ENCODE measurements at places on chromosomes 1 and 21.

GRCh38 chr1:81209461-81209860 is 591.3 kb upstream of the ADGRL2 start:
- DNase-seq: no peak

DNA sequence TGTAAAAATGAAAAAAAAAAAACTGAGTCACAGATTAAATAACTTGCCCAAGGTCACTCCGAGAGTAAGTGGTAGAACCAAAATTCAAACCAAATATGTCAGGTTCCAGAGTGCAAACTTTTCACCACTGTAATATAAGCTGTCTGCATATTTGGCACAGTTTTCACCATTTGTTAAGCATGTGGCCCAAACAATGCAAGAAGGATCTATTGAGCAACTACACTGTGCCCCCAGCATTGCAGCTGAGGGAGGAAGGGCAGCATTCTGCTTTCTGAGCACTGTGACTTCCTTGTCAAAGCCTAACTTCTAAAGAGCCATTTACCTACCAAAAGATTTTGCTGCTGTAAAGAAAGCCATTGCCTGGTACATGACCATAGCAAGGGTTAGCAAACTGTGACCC is 133.4 kb downstream of the SYT2 start:
- no peak for DNase-seq

DNA sequence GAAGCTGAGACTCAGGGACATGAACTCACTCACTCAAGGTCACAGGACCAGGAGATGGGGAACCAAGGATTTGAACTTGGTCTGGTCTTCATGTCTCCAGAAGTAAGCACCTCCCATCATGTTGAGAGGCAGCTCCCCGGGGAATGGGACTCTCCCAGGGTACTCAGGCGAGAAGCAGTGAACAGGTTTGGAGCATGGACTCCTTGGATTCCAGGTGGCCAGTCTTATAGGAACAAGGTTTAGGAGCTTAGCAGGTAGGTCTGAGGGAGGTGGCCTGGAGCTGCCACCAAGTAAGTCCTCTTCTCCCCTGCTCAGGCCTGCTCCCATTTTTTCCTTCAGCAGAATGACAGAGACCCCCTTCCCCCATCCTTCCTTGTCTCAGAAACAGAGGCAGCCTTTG is 14.9 kb upstream of the ARHGEF10L start:
- DNase-seq: no peak

- no peak for DNase-seq
Measured at GRCh38 chr1:31502926-31503511, 73.3 kb upstream of the TINAGL1 start.

DNA sequence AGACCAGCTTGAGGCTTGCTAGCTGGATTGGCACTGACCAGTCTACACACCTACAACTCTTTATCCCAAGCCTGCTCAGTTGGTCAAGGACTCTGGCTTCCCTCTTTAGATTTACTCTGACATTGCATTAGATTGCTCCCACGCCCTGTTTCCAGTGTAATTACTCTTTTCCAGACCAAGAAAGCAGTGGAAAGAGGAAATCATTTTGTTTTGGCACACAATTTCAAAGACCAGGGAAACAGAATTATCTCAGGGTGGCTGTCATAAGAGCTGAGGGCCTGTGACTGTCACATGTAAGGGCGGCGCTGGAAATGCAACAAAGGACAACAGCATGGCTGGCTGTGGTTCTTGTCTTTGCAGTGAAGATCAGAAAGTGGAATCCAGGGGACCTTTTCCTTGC is 302.7 kb downstream of the HHAT start:
- DNase-seq: no peak

DNA sequence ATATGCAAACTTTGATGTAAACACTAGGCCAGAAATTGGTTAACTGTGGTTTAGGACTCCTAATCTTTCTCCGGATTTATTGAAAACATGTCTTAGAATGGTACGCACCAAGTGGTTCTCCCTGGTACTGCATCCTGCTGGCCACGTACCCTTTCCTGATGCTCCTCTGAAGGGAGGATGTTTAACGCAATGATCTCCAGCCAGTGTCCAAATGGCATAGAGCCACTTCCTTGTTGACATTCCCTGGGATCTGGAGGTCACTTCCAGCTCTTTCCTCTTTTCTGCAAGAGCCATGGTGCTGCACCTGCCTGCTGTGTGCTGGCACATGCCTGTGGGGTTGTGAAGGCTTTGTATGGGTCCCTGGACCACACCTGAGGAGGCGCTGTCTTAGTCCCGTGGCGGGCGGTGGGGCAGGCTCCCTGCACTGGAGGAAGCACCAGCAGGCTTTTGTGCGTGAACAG is 53.9 kb downstream of the GALNT2 start:
- no peak for DNase-seq

DNA sequence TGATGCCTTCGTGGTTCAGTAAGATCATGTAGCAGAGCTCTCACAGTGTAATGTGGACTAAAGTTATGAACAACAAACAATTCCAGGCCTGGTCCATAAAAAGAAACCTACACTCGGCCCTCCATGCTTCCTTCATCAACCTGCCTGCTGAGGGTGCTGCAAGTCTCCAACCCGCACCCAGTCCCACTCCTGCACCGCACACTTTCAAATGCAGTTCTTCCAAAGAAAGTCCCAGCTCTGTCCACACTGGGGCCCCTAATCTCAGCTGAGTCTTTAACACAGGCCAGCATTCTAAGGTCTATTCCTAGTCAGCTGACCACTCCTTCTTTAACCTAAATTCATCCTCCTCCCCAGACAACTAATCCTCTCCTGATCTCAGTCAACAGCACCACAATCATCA is 71.5 kb upstream of the NR5A2 start:
- DNase-seq: no peak

- DNase-seq: no peak
Measured at GRCh38 chr1:32104127-32104526, 3.7 kb upstream of the KPNA6 start.

DNA sequence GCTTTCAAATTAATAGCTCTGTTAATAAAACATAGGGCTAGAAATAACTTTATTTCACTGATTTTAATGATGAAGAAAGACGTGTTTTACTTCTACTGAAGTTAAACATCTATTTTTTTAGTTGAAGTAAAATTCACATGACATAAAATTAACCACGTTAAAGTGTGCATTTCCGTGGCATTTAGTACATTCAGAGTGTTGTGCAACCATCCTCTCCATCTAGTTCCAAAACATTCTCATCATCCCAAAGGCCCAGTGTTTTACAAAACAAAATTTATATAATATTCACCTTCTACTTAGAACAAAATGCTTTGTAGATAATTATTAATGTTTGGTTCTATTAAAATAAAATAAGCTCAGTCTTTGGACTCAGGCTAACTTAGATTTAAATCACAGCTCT is 108.5 kb upstream of the GNG12 start:
- DNase-seq: no peak

DNA sequence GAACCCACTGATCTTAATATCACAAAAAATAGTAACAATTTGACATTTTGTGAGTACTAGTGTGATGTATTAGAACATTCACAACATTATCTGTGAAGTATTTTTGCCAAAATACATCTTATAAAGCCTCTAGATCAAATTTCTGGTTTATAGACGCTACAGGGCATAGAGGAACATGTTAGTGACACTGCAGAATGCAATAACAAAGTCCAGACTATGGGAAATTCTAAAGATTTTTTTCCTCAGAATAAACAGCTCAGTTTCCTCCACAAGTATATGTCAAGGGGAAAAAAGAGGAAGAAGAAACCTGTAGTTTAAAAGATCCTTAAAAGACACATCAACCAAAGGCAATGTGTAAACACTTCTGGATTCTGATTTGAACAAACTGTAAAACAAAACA is 26.4 kb upstream of the MROH9 start:
- no peak for DNase-seq

DNA sequence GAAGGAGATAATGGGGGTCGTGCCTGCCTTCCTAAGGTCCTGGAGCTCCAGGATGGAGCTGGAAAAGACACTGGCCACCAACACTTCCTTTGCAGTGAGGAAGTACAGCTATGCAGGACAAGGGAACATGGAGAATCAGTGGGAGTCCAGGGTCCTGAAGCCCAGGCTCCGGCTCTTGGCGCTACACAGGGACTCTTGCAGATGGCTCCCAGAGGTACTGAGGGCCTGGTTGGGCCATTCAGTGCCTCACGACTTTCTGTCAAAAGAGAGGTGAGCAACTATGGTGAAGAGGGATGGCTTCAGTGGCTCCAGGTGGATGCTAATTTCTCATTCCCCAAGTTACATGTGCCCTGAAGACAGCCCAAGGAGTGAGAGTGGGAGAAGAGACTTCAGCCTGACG is 1.8 kb upstream of the ETNK2 start:
- no peak for DNase-seq

DNA sequence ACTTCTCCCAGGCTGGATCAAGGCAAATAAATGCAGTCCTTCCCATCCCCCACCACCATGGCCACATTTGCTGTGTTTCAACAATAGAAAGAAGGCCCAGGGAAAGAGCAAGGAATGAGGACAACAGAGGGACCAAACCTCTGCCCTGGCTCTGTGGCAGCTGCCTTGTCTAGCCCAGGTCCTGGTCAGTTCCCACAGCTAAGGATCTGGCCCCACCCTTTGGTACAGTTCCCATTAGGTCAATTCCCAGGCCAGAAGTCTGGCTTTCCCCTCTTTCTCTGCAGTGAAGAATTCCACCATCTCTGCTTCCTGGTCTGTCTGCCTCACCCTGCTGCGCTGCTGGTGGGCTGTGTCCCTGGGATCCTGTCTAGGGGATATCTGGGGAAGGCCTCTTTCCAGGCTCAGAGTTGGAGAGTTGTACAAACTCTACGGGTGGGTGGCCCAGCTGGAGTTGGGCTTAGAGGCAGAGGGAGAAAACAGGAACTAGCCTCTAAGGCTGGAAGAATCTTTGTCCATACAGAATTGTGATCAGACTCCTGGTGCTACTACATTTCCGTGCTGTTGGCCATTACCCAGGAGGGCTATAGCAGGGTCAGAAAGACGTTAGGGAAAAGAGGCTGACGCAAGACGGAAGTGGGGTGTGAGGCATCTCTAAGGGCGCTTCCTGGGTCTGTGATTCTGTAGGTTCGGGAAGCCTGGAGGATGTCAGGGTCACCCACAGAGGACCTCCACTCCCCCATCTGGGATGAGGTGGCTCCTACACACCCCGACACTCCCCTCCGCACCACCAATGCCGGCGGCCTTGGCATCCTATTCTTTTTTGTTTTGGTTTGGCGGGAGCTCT is 953 bp upstream of the NDUFS2 start:
- DNase-seq: no peak

DNA sequence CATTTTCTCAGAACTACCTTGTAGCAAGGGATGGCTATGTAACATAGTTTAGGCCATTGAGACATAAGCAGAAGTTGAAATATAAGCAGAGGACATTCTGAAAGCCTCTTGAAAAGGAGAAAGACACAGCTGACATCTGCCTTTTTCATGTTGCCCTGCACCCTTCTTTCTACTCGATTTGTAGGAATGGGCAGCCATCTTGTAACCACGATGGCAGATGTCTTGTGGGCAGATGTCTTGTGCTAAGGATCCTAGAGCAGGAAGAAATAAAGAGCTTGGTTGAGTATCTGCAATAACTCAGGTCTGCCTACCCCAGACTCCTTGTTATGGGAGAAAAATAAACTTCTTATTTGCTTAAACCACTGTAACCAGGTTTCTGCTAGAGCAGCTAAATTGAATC is 351.0 kb downstream of the PDE4B start:
- no peak for DNase-seq

DNA sequence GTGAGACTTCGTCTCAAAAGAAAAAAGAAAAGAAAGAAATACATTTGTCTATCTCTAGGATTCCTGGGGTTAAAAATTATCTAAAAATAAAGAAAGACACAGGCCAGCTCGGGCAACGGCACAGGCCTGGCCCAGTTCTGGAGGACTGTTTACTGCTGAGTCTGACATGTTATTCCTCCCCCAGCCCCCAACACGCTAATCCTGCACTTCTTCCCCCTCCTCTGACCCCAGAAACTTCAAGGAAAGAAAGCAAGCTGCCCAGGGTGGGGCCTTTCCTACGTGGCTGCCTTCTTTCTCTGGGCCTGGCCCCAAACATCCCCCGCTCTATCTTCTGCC is 40.0 kb downstream of the ACOT7 start:
- DNase-seq: no peak

- no peak for DNase-seq
Measured at GRCh38 chr1:1929102-1929638, 10.1 kb upstream of the TMEM52 start.

- DNase-seq: no peak
Measured at GRCh38 chr1:1202831-1203560, 3.4 kb downstream of the TNFRSF18 start.

DNA sequence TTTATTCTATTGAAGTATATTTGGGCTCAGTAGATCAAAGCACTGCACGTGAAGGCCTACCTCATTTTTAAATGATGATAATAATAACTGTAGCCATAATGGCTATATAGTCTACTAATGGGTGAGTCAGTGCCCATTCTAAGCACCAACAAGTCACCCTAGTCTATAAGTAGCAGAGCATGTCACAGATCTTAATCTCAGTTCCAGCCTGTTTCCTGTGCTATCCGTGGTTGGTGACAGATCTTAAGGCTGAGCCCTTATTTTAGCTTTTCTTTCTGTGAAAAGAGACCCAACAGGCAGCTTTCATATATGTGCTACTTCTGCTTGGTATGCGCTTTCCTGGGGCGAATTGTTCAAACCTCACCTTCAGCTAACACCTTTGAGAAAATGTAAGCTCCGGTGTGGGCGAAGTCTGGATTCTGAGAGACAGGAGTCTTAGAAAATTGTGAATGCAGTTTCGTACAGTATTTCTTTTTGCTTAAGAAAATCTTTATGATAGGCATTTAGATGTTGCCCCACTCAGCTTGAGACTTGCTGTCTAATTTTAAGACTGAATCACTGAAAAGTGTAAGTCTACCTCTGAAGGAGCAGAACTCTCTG is 59.6 kb downstream of the FMN2 start:
- DNase-seq: no peak

- no peak for DNase-seq
Measured at GRCh38 chr1:8091691-8092090, 65.6 kb upstream of the ERRFI1 start.

DNA sequence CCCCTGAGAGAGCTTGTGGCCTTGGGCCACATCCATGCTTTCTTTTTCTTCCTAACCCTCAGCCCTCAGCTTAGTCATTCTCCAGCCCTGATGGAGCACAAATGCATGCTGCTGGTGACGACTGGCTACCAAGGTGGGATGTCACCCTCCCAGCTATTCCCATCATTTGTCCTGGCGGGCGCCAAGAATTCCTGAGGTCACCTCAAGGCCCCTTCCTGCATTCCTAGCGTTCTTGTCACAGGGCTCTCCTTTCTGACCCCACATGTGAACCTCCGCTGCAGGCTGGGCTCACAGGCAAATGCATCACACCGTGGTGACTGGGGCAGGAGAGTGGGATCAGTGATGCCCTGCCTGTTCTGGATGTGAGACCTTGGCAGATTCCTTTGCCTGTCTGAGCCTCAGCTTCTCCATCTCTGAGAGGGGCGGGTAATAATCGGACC is 53.4 kb upstream of the IFFO2 start:
- DNase-seq: no peak

- DNase-seq: no peak
Measured at GRCh38 chr1:175889848-175890247, 146.5 kb upstream of the TNR start.
